Large intestine (tissue), 12 donors: ENCODE measurements at places on chromosomes 1 and 21.

GRCh38 chr1:175887981-175888428, 144.6 kb upstream of the TNR start:
- peak; percentile 52 for DNase-seq

GRCh38 chr21:31892686-31893085, 19.9 kb downstream of the HUNK start:
- DNase-seq: no peak

- no peak for DNase-seq
These were observed 114.0 kb upstream of the ZNF644 start for GRCh38 chr1:91135799-91136198.

- no peak for DNase-seq
These were observed 540.0 kb downstream of the KIF26B start for GRCh38 chr1:245694753-245695195.

DNA sequence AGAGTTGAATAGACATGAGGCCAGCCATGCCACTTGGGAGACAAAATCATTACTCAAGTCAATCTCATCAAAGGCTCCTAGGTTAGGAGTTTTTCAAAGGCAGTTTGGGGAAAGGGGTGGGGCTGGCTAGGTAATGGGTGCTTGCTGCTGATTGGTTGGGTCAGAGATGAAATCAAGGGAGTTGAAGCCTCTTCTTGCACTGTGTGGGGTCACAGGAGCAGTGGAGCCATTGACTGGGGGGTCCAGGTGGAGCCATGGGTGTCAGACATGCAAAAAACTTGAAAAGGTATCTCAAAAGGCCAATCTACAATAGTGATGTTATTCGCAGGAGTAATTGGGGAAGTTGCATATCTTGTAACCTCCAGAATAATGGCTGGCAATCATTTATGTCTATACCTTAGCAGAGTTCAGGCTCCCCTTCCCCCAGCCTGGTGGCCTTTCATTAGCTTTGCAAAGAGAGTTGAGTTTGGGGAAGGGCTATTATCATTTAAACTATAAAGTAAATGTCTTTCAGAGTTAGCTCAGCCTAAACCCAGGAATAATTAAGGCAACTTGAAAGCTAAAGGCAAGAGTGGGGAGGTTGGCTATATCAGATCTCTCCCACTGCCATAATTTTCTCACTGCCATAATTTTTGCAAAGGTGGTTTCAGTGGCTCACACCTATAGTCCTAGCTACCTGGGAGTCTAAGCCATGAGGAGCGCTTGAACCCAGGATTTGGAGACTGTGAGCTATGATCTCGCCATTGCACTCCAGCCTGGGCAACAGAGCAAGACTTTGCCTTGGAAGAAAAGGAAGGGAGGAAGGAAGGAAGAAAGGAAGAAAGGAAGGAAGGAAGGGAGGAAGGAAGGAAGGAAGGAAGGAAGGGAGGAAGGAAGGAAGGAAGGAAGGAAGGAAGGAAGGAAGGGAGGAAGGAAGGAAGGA, 7.8 kb upstream of the PINK1 start:
- DNase-seq: no peak

DNA sequence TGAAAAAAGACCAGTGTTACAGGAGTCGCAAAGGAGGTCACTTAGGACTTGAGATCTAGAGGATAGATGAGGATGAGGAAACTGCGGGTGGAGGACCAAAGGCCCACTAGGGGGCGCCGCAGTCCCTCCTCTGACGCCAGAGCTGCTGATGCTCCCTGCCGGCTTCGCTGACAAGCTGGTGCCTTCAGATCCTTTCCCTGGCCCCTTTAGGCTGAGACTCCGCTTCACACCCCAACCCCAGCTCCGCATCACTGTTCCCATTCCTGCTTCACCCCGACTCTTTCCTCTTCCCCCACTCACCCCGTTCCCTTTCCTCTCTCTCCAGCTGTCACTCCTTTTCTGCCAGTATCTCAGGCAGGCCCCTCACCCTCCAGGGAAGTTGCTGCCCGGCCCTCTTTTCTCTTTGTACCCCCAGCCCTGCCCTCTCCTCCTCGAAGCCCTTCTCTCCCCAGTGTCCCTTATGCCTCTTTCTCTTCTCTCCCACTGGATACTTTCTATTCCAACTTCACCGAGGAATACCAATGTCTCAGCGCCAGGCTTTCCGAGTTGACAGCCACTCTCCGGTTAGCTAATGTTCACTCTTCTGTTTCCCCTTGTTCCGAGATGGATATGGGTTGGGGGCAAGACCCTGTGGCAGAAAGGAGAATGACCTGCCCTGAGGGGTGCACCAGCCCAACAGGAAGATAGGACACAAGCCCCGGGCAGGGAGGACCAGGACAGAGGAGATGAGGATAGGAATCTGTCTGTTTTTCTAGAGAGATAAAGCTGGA, 4.5 kb downstream of the KCNJ9 start:
- peak; percentile 60 for DNase-seq

DNA sequence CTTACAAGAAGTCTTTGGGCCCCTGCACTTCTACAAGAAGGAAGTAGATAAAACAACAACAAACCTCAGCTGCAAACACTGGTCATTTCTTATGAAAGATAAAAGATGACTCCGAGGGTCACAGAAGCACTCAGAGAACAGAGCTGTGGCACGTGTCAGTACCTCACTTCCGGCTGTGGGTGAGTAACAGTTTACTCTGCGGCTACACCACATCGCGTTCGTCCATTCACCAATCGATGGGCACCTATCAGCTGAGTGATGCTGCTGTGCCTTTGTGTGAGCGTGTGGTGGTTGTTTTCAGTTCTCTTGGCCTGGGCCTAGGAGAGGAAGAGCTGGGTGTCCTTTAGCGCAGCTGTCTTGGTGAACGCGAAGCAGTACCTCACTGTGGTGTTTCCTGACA, 49.9 kb downstream of the COL6A1 start:
- no peak for DNase-seq

- no peak for DNase-seq
These were observed 13.0 kb downstream of the RD3 start for GRCh38 chr1:211478801-211479578.

- no peak for DNase-seq
These were observed 4.5 kb upstream of the TUFT1 start for GRCh38 chr1:151535326-151536271.

GRCh38 chr1:33007190-33008050, 29.3 kb downstream of the AK2 start:
- DNase-seq: no peak

DNA sequence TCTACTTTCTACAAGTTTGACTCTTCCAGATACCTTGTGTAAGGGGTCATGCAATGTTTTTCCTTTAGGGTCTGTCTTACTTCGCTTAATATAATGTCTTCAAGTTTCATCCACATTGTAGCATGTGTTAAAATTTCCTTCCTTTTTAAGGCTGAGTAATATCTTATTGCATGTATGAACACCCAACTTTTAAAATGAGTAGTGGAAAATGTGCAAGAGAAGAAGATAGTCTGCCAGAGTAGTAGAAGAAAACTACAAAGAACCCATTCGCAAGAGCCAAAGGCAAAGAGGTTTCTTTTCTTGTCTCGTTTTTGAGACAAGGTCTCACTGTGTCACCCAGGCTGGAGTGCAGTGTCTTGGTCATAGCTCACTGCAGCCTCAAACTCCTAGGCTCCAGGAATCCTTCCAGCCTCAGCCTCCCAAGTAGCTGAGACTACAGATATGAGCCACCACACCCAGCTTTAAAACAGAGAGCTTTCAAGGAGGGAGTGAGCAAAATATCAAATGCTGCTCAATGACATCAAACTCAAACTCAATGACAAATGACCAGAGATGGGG, 9.4 kb downstream of the IL23R start:
- no peak for DNase-seq

GRCh38 chr1:5403935-5404334, 588.3 kb downstream of the NPHP4 start:
- DNase-seq: no peak

DNA sequence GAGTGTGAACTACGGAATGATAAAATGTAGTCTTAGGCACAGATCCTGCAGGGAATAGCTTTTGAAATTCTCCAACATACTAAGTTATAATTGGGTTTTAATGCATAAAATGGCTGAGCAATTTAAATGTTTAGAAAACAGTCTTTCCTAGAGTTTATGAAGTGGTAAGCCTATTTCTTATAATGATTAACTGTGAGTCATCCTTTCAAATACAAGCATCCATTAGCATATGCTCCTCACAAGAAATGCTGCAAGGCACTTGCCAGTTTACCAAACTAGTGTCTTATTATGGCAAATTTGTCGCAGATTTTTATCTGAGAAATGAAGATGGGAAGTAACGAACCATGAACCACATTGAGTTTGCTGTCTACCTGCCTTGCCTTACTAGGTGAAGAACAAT, 101.3 kb upstream of the ESRRG start:
- DNase-seq: no peak

- peak; percentile 42 for DNase-seq
These were observed 26.2 kb downstream of the ZYG11B start for GRCh38 chr1:52752484-52752826.

- no peak for DNase-seq
These were observed 19.7 kb upstream of the TBX15 start for GRCh38 chr1:119007670-119008482.

- peak; percentile 59 for DNase-seq
These were observed 47.6 kb downstream of the ARHGEF16 start for GRCh38 chr1:3501856-3502640.

- peak; percentile 37 for DNase-seq
These were observed 19.3 kb upstream of the ACBD6 start for GRCh38 chr1:180521474-180522212.

DNA sequence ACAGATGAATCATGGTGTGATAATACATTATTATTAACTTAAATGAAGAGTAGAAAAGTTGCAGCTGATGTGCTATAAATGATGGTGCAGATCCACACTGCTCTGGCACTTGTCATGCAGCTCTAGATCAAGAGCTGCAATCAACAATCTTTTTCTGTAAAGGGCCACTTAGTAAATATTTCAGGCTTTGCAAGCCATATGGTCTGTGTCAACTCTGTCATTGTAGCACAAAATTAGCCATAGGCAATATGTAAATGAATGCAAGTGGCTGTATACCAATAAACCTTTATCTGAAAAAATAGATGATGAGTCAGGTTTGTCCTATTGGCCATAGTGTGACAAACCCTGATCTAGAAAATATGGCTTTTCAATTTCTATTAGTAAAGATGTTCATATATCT, 66.6 kb downstream of the RGS18 start:
- DNase-seq: no peak

DNA sequence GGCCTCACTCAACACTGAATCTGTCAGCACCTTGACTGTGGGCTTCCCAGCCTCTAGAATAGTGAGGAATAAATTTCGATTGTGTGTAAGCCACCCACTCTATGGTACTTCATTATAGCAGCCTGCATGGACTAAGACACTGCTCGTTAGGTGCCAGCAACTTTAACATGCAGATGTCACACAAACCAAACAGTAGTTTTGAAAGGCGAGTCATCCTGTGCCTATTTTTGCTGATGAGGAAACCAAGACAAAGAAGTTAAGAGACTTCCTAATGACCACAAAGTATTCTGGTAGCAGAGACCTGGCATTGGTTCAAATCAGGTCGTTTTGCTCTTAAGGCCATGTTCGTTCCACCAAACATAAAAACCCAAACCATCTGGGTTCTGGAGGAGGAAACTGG, 42.9 kb downstream of the BATF3 start:
- no peak for DNase-seq

GRCh38 chr1:4573526-4573925, 80.9 kb upstream of the AJAP1 start:
- DNase-seq: no peak

- DNase-seq: no peak
These were observed 60.3 kb upstream of the CSF3R start for GRCh38 chr1:36542962-36543515.

GRCh38 chr1:30037251-30038118, 685.9 kb downstream of the MATN1 start:
- no peak for DNase-seq

DNA sequence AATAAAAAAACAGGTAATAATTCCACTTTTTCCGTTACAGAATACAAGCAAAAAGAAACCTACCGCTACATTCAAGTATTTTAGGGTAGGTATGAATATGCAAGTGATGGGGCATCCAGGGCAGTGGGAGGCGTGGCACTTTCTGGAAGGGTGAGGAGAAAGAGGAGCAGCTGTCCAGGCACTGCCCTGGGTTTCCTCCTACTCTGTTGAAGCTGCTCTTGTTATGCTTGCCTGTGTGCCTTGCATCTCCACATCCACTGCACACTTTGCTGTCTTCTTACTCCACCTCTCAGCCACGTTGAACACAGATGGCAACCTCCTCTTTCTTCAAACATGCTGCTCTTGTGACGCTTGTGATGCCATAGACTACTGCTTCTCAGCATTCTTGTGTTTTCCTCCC, 83.2 kb downstream of the RPE65 start:
- no peak for DNase-seq

GRCh38 chr1:116906812-116907211, 2.9 kb upstream of the PTGFRN start:
- DNase-seq: no peak

DNA sequence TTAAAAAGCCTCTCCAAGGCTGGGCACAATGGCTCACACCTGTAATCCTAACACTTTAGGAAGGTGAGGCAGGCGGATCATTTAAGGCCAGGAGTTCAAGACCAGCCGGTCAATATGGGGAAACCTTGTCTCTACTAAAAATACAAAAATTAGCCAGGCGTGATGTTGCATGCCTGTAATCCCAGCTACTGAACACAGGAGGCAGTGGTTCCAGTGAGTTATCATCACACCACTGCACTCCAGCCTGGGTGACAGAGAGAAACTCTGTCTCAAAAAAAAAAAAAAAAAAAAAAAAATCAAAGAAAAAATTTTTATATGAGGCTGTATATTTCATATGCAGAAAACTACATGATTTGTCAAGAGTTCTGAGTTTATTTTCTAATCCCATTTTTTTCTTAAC, 1107.1 kb upstream of the TMPRSS15 start:
- no peak for DNase-seq

GRCh38 chr1:35644204-35644603, 2.9 kb upstream of the PSMB2 start:
- DNase-seq: no peak

DNA sequence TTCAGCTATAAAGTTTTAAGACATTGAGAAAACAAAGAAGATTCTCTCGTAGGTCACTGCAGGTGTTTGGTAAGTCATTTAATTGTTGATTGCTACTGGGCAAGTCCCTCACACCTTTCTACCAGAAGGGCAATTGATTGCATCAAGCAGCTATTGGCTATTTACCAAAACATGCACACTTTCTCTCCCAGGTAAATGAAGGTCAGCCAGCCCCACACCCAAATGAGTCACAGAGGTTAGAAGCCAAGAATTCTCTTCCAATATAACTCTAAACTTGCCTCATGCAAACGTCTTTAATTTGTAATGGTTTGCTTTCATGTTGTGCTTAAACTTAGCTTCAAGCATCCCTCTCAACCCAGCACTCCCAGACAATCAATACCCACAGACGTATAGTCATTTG, 475.3 kb upstream of the ADGRL2 start:
- DNase-seq: no peak
